Fibroblast of upper back skin (primary cell): ENCODE measurements at places on chromosomes 16 and 17.

GRCh38 chr17:59547131-59547915, 18.1 kb upstream of the DHX40 start:
- peak; percentile 9 for DNase-seq

- no peak for DNase-seq
Observed at GRCh38 chr17:58344791-58345157, 7.2 kb downstream of the SUPT4H1 start.

GRCh38 chr17:63258785-63259184, 187.3 kb downstream of the CYB561 start:
- DNase-seq: no peak

GRCh38 chr17:40340880-40341807, 23.4 kb downstream of the GJD3 start:
- no peak for DNase-seq

- peak; percentile 50 for DNase-seq
Observed at GRCh38 chr16:13305019-13305755, 403.8 kb downstream of the SHISA9 start.

DNA sequence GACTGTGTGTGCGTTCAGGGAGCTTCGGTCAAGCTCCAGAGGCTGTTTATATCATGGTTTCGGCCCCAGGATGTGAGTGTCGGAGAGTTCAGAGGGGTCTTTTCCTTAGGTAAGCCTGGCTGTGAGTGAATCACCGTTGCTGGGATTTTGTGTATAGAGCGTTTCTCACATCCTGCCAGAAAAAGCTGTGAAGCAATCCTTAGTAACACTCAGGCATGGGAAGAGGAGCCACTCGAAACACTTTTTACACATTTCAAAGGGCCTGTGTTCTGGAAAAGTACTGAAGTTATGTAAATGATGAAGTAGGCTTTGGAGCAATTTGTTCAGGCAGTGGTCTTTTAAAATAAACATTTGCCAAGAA, 662 bp downstream of the PGS1 start:
- DNase-seq: peak; percentile 74

DNA sequence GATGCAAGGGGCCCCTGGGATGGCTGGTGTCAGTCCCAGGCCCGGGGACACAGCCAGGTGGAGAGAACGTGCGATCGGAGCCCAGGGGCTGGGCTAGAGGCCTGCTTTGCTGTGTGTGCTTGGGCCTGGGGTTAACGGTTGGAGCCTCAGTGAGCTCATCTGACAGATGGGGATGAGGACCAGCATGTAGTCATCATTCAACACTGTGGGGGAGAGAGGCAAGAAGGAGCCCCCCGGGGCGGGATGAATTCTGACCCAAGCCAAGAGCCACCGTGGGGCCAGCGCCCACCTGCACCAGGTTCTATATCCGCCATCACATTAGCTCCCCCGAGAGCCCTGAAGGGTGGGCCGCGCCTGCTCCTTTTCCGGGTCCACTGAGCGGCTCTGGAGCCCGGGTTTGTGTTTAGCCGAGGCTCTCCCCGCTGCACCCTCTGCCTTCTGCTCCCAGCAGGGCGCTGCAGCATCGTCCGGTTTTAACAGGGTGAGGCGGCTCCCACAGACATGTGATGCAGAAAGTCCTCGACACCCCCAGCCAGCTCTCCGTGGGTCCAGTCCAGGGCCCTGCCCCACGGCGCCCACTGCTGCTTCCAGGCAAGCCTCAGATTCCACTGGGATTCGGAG, 365.7 kb downstream of the SEC14L1 start:
- DNase-seq: no peak

GRCh38 chr17:65662196-65662595, 100.7 kb upstream of the AXIN2 start:
- peak; percentile 78 for DNase-seq

DNA sequence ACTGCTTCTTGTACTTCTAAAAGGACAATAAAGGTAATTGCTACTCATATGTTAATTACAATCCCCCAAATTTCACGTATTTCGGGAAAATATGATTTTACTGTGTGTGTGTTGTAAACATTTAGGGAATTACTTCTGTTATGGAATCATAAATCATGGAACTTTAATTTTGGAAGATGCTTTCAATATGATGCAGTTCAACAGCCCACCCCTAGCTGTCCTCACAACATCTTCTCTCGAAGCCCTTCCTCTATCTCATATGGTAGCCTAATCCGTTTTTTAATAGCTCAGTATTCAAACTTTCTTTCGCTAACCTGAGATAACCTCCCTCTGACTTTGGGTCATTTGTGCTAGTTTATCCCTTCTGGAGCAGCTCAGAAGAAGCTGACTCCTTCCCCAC, 78.4 kb downstream of the ANKFN1 start:
- no peak for DNase-seq

GRCh38 chr16:58318391-58318790, 23.6 kb upstream of the PRSS54 start:
- DNase-seq: no peak

GRCh38 chr17:19753051-19753509, 5.0 kb upstream of the ALDH3A1 start:
- DNase-seq: no peak

- no peak for DNase-seq
Observed at GRCh38 chr16:86970726-86971125, 346.5 kb downstream of the C16orf95 start.

GRCh38 chr16:66493490-66494401, 56.2 kb downstream of the TK2 start:
- DNase-seq: no peak

- DNase-seq: no peak
Observed at GRCh38 chr16:73599351-73599750, 551.4 kb upstream of the ZFHX3 start.

- no peak for DNase-seq
Observed at GRCh38 chr17:16944334-16945135, 27.4 kb downstream of the TNFRSF13B start.

DNA sequence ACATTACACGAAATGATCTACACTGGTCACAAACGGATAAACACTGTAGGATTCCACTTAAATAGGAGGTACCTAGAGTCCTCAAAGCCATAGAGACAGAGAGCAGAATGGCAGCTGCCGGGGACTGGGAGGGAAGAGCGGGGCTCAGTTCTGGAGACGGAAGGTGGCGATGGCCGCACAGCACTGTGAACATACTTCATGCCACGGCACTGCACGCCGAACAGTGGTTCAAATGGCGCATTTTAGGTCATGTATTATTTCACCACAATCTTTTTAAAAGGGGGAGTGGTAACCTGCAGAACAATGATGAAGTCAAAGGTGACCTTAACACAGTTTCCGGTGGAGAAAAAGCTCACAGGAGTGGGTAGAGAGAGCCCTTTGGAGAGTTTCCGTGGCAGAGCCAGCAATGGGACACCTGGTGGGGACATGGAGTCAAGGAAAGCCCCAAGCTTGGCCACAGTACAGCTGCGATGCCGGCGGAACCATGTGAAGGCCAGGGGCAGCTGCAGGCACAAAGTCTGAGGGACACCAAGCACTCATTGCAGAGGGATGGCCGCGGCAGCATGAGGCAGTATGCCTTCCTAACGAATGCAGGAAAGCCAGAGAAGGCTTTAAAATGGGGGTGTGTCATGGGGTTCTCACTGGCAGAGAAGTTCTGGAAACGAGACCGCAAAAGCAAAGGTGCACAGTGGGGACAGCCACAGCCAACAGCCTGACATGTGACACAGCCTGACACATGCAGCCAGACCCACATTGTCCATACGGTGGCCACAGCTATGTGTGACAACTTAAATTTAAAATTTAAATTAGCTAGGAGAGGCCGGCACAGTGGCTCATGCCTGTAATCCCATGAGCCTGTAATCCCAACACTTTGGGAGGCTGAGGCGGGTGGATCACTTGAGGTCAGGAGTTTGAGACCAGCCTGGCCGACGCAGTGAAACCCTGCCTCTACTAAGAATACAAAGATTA, 7.3 kb downstream of the FLCN start:
- DNase-seq: no peak

- peak; percentile 87 for DNase-seq
Observed at GRCh38 chr16:67246081-67246755, 1.1 kb downstream of the FHOD1 start.

- no peak for DNase-seq
Observed at GRCh38 chr17:3894911-3895343, 2.1 kb upstream of the CAMKK1 start.

GRCh38 chr16:4089251-4089810, 26.9 kb downstream of the ADCY9 start:
- DNase-seq: no peak

GRCh38 chr16:16143931-16144330, 79.4 kb downstream of the ABCC6 start:
- no peak for DNase-seq

DNA sequence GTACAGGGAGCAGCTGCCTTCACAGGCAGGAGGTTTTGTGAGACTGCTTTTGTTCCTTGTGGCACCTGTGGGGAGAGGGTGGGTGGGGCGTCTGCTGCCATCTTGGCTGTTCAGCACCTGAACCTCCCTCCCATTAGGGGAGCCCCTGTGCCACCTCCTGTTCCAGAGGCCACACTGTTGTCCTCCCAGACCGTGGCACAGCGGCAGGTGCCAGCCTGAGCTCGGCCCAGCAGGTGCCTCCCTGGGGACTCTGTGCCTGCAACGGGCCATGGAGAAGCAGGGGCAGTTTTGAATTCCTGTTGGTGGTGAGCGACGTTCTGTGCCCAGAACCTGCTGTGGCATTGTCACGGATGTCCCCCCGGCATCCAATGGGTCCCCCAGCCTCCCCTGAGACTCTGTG, 9.9 kb downstream of the LGALS3BP start:
- no peak for DNase-seq

- no peak for DNase-seq
Observed at GRCh38 chr16:86527366-86527765, 17.0 kb downstream of the FOXF1 start.

DNA sequence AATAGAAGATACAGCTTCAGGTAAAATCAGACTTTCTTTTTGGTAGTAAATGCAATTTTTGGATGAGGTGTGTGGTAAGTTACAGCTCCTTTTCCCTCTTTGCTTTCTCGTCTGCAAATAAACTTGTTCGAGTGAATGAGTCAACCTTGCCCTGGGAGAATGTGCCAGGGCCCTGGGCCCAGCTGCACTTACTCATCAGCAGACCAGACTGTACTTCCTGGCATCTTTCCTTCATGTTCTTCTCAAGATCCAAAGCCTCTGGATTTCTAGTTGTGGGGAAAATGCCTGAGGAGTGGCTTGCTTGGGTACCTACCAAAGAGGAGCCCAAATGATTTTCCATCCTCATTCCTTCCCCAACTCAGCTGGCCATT, 5.4 kb upstream of the G6PC1 start:
- peak; percentile 78 for DNase-seq

GRCh38 chr17:82050152-82050760, 1.4 kb downstream of the RFNG start:
- no peak for DNase-seq

- no peak for DNase-seq
Observed at GRCh38 chr17:66349521-66350254, 47.3 kb downstream of the PRKCA start.

DNA sequence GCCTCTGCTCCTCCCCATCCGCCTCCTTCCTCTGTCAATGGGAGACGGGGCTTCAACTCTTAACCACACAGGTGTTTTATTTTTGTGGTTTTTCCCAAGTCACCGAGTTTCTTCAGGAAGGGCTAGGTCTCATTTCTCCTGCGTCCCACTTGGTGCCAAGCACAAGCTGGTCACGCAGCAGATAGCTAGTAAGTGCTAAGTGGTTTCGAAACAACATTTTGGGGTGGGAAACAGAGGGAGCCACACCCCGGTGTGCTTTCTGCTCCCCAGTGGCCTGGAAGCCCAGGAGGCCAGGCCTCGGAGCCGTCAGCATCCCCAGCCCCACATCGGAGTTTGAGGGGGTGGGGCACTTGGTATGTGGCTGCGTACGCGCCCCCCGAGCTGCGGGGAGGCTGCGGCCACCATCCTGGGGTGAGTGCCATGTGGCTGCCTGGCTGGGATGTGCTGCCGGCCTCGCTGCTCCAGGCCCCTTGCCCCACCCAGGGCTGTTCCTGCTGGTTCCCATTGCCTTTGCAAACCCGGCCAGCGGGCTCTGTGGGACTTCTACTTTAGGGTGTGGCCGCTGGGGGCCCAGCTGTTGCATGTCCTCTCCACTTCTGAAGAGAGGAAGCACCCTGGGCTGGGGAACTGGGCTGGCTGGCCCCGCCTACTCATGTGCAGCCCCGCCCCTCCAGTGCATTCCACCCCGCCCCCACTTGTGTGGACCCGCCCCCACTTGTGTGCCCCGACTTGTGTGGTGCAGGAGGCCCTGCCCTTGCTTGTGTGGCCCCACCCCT, 55.6 kb downstream of the BAIAP2 start:
- peak; percentile 11 for DNase-seq
